ENCODE measurements at places on chromosomes 5 and 9.

- no peak for DNase-seq
Observed at GRCh38 chr5:33594006-33594405, 153.2 kb downstream of the TARS1 start.

GRCh38 chr9:106869458-106869857 is 6.5 kb downstream of the ZNF462 start:
- DNase-seq: no peak

DNA sequence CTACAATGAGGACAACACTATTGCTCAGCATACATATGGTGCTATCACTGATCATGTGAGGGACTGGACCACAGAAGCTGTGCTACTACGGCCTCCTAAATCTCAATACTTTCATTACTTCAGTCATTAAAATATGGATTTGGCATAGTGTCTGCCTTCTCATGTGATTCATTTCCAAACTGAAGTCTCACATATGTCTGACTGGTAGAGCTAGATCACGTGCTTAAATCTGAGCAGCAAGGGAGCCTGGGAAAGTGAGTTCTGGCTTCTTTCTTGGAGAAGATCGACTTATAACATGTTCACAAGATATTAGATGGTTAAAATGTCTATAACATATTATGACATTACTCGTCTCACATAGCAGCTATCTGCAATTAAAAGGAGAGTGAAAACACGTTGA is 8.3 kb downstream of the KIF4B start:
- no peak for DNase-seq

GRCh38 chr5:63029891-63030290 is 451.3 kb downstream of the LRRC70 start:
- DNase-seq: no peak

- no peak for DNase-seq
Observed at GRCh38 chr5:68250661-68251298, 35.2 kb downstream of the PIK3R1 start.

DNA sequence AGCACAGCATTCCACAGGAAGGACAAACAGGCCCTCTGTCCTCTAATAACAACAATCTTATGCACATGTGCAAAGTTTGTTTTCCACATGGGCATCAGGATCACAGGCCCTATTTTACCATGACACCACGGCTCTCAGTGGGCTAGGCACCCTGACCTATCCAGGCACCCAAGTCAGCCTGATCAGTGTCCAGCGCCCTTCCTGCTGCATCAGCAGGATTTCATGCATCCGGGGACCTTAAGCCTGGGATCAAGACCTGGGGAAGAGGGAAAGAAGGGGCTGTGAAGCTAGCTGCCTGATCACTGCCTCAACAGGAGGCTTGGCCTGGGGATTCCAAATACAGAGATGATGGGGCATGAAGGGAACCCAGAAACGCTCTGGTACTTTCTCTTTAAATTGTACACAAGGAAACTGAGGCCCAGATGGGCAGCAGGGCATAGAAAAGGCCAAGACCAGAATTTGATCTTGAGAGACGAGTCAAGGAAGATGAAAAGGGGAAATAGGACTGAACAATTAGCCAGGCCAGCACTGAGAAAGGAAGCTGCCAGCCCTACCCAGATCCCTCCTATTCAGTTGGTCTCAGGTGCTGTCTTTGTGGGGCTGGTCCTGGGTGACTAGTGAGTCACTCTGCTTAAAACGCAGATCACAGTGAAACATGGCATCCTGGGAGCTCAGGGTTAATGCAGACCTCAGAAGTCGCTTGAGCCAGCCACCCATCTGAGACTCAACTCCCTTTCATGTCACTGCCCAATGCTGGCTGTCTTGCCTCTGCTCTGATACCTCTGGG is 57.9 kb downstream of the SHB start:
- DNase-seq: no peak

DNA sequence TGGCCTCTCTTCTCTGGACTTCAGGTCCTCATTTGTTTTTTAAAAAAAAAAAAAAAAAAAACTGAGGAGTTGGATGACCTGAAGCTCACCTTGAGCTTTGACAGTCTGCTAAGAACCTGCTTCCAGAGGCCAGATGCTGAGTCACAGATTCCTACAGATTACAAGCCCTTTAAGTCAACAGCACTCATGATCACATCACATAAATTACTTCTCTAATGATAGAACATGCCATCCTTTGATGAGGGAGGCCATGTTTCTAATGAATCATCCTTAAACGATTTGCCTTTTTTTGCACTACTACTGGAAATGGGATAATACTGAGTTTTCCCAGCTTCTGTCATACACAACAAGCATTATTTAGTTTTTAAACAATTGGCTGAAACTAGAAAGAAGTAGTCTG is 34.2 kb upstream of the MYOT start:
- DNase-seq: no peak

GRCh38 chr5:15948190-15948589 is 231.4 kb downstream of the MARCHF11 start:
- DNase-seq: no peak
